ENCODE measurements at places on chromosomes 5 and 9.

DNA sequence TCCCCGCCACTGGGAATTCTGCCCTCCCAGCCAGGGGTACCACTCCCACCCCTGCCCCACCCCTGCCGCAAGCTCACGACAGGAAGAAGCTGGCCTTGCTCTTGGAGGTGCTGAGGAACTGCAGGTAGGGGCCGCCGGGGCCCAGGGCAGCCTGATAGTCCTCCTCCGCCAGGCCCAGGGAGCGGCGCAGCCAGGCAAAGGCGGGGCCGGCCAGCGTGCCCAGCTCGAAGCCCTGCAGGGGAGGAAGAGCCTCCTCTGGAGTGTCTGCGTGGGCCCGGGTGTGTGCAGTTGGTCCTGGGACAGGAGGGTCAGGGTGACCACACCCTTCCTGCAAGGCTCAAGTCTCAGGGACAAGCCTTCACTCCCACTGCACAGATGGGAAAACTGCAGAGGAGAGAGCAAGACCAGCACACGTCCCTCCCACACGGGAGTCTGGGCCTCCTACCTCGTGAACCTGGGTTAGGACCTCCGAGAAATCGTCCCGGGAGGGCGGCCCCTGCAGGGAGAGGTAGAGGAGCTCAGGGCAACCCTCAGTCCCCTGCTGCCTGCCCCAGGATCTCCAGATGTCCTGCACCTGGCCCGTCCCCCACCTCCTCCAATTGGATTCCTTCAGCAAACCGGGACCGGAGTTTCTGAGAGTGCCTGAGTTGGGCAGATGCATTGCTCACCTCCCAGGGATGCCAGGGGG is 2.4 kb downstream of the PIP5KL1 start:
- no peak for DNase-seq

DNA sequence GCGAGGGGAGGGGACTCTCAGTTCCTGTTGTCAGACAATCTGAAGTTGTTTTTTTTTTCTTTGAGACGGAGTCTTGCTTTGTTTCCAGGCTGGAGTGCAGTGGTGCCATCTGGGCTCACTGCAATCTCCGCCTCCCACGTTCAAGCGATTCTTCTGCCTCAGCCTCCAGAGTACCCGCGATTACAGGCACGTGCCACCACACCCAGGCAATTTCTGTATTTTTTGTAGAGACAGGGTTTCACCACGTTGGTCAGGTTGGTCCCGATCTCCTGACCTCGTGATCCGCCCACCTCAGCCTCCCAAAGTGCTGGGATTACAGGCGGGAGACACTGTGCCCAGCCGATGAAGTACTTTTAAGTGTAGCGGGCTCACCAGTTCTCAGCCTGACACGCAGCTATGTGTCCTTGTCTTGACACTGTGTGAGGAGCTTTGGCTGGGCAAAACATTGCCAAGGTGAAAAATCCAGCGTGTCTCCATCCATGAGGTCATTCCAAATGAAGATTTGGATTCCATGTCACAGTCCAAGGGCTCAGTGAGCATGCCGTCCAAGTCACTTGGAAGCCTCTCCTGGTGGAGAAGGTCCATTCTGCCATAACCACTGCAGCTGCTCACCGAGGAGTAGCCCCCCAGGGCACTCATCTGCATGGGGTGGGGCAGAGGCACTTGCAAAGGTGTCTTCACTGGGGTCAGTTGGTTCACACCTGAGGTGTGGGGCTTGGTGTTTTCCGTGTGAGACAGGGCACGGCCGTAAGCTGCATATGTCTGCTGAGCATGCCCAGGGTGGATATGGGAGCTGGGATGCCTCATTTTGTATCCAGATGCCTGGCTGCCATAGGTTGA is 32.0 kb downstream of the OR2V1 start:
- DNase-seq, result no peak

- DNase-seq, result no peak
Observed at GRCh38 chr5:94869921-94870320, 251.5 kb downstream of the SLF1 start.

DNA sequence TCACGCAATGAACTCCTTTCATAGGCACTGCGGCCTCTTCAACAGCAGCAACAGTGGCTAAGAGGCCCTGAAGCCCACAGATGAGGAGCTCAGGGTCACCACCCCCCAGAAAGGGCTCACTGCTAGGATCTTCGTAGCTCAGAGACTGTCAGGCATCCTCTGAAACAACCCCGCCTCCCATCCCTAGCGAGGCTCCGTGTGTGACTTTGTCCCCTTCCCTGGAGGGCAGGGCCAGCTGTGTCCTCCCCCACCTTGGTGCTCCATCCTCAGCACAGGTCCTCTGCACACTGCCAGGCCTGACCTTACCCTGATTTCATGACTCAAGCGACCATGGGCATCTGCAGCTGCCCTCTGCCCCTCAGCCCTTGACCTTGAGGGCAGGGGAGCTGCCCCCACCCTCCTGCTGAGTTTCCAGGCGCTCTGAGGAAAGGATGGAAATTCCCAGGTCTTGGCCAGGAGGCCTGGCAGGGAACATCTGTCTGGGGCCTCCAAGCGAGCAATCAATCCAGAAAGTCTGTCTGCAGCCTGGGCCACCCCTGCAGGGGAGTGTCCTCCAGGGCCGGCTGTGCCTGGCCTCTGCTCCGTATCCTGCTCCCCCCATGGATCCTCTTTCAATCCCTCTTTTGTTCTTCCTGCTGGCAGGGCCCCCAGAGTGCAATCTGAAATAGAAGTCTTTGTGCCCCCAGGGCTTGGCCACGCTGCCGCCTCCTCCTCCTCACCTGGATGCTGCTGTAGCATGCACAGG is 6.8 kb upstream of the IRX4 start:
- no peak for DNase-seq

- peak; percentile 8 for DNase-seq
Observed at GRCh38 chr5:152532714-152533113, 127.6 kb upstream of the NMUR2 start.

DNA sequence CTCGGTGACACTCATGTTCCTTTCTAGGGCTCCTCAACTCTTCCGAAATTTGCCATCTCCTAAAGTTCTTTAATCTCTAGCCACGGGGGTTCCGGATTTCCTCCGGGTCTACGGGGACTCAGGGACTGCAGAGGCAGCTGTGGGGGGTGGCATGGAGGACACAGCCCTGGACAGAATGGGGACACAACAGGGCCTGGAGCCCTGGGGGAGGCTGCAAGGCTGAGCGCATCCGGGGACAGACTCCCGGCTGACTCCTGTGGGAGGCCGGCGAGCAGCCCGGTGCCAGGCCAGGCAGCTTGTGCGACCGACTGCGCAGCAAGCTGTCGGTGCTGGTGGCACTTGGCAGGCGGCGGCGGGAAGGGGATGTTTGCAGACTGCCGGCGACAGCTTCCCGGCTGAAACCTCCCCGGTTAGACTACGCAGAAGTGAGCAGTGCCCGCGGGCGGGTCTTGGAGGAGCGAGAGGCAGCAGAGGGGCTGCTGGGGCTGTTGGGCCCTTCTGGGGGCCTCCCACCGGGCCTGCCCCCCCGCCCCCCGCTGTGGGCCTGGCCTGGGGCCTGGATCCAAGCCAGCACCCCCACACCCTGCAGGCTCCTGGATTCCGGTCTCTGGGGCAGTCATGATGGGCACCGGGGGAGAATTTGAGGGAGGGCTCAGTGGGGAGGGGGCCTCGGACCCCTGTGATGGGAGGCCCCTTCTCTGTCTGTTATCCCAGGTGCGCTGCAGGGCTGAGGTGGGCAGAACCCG is 28.7 kb upstream of the UBAC1 start:
- no peak for DNase-seq

DNA sequence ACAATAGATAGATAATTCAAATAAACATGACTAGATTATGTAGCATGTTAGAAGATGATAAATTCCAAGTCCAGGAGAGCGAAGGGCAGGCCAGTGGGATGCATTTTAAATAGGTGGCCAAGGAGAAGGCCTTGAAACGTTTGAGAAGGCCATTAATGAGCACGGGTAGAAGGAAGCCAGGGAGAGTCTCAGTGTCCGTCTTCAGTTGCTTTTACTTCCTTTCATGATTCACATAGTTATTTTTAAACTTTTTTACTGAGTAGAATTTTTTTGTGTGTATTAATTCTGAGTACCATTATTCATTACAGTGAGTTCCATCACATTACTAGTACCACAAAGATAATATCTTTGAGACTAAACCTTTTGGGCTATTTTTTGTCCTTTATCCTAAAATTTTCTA is 259.2 kb downstream of the ARRDC3 start:
- DNase-seq, result no peak

DNA sequence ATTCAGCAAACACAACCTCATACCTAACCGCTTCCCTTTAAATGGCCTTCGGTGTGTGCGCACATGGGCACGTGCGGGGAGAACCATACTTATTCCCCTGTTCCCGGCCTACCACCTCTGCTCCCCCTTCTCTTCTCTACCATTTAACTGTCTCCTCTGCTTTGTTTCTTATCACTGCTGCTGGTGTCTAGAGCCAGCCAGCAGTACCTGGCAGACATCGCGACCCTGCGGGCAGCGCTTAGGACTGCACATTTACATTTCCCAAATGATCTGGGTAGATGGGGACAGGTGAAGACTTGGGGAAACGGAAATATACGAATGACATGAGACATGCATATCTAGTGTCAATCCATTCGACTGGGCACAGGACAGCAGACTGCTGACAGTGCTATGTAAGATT is 56.6 kb downstream of the PSMB7 start:
- DNase-seq, result no peak

DNA sequence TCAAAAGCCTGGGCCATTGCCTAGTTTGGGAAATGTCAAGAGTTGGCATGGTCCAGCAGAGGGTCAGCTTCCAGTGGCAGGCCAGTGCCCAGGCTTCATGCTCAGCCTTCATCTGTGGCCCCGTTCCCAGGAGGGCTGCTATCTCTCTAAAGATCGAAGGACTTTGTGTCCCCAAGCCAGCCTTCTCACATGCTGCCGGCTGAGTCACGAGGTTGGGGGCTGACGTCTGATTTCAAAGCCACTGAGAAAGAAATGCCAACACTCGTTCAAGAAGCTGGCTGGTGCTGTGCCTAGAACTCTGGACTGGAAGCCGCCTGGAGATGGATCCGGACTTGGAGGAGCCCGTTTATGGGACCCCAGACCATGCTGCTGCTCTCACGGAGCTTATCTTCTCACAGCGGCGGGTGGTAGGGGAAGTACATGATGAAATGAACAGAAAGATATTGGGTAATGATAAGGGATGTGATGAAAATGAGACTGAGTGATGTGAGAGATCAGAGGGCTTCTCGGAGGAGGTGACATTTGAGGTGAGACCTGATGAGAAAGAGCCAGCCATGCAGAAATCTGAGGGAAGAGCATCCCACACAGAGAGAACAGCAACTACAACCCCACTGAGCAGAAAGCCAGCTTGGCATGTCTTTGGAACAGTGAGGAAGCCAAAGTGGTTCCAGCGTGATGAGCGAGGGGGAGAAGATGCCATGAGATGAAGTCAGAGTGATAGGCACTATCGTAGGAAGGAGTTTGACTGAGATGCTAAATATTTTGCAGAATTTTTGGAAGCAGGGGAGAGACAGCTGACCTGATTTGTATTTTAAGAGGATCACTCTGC is 54.9 kb upstream of the BOD1 start:
- no peak for DNase-seq

DNA sequence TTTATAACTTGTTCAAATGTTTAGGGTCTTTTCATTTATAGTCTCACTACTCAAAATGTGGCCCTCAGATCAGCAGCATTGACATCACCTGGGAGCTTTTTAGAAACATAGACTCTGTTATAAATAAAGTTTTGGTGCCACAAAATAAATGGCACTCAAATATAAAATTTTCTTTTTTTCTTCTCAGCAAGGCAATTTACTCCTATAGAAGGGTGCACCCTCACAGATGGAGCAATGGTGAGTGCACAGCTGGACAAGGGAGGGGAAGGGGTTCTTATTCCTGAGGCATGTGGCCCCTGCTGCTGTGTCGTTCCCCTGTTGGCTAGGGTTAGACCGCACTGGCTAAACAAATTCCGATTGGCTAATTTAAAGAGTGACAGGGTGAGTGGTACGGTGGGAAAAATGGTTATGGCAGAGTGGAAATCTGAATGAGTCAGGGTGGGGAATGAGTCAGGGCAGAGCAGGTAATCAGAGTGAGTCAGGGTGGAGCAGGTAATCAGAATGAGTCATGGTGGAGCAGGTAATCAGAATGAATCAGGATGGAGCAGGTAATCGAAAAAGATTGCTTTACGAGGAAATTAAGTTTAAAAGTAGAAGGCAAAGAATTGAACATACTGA is 31.8 kb upstream of the C7 start:
- no peak for DNase-seq

GRCh38 chr9:87798261-87798833 is 72.4 kb downstream of the CTSL start:
- no peak for DNase-seq

DNA sequence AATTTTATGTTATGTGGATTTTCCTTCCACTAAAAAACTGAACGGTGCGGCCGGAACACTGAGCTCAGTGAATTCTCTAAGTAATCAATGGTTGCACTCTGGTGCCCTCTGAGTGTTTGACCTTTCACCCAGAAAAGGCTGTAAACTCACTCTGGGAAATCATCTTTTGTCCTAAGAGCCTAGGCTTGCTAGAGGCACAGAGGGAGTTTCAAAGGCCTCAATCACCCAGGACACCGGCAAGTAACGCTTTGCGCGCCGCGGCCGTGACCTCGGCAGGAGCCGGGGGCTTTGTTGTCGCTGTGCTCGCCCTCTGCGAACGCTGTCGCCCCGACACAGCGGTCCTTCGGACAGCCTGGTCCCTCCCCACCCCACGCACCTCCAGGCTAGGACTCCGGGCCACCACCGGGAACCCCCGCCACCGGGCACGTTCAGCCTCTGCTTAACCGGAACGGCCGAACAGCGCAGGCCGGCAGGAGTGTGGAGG is 703 bp downstream of the ISCA1 start:
- DNase-seq, result no peak

DNA sequence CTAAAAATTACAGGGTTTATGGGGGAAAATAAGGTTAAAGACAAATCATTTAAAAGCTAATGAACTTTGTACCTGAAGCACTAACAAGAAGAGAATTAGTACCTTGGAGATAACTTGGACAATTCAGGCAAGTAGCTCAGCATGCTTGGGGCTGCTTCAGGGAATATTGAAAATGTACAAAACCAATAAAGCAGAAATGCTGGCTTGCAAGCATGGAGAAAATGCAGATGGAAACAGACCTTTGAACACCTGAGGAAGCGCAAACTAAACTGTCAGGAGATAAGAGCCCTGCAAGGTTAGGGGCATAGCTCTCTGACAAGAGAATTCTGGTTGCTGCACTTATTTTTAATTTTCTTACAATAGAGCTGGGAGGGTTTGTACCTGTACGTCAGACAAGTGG is 42.6 kb upstream of the C5orf47 start:
- DNase-seq, result no peak

- DNase-seq, result no peak
Observed at GRCh38 chr5:147685993-147686392, 96.5 kb downstream of the JAKMIP2 start.

GRCh38 chr9:121399126-121399882 is 29.3 kb upstream of the STOM start:
- DNase-seq, result no peak

DNA sequence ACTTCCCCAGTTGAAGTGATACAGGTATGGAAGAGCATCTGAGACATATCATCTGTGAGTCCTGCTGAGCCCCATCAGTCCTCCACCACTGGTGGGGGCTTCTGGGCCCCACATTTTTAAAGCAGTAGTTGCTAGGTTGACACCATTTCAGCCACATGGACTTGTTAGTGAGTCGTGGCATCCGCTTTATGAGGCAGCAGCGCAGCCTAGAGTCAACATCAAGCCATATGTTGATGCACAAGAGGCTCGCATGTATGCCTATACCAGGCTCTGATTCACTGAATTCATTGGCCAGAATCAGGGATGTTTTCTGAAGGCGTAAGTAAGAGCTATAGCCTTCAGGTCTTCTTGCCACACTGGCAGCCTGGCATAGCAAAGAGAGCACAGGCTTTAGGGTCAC is 26.8 kb downstream of the ZNF346 start:
- no peak for DNase-seq

Data from H54 (cell line).